ENCODE measurements at places on chromosomes 5 and 9.

GRCh38 chr5:75009556-75010345, 42.6 kb downstream of the GCNT4 start:
- no peak for DNase-seq

DNA sequence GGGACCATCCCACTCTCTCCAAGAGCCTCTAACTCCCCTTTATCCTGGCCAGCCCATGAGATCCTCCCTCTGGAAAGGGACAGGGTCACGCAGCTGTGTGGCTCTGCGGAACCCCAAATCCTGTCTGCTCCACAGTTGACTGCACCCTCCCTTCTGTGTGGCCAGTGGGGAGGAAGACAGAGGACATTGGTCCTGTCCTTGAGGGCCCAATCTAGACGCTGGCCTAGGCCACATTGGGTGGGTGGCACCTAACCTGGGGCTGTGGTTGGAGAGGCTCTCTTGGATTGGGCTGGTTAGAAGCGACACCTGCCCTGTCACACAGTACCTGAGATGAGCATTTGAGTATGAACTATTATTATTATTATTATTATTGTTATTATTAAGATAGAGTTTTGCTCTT, 12.6 kb upstream of the NXNL2 start:
- no peak for DNase-seq

DNA sequence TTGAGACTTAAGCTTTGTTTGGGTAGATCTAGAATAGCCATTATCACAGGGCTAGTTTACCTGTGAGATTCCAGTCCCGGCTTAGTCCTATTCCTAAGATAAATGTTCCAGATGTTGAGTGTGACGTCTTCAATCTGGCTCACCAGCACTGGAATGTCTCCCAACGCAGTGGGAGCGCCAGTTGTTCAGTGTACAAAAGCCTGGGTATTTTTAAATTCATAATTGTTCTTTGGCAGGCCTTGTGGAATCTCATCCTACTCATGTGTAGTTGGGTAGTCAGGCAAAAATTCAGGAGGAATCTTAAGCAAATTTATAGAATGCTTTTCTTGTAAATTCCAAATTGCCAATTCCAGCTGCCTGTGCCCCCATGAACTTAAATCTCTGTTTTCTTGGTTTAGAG, 272.6 kb upstream of the KCNN2 start:
- DNase-seq = no peak

DNA sequence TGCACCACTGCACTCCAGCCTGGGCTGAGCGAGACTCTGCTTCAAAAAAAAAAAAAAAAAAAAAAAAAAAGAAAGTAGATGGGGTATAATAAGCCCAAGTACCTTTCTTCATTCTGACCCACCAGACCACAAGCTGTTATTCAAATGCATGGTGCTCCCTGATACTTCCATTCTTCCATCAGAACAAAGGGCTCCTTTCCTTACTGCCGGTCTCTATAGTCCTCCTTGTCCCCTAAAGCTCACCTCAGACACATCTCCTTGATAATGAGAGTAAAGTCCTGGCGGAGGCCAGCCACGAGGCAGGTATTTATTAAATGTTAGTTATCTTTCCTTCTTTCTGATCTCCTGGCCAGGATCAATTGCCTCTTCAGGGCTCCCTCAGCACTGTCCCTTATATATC, 162.5 kb downstream of the RAB3C start:
- DNase-seq = no peak

DNA sequence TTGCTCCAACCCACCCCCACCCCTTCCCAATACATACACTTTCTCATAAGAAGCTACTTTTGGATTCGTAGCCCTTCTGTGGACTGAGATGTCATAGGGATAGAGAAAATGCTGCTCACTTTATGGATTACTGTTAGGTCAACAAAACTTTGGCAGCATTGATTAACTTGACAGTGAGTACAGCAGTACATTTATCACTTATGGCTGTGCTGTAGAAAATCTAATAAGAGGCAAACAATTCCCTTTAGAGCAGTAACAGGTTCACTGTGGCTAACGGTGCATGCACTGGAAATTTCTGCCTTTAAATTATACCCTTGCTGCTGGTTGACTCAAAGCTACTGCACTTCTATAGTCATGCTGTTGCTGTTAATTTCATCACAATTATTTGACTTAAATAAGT, 59.2 kb downstream of the PPIC start:
- DNase-seq = no peak

GRCh38 chr9:117412006-117412715, 2.7 kb downstream of the ASTN2 start:
- no peak for DNase-seq
